ENCODE measurements at places on chromosomes 1 and 21.

GRCh38 chr1:8423692-8424538 is 106.0 kb downstream of the SLC45A1 start:
- DNase-seq: peak; percentile 78

- peak; percentile 48 for DNase-seq
Observed at GRCh38 chr1:185152187-185152767, 4.5 kb downstream of the TRMT1L start.

- DNase-seq: no peak
Observed at GRCh38 chr1:177933881-177934280, 36.0 kb downstream of the SEC16B start.

DNA sequence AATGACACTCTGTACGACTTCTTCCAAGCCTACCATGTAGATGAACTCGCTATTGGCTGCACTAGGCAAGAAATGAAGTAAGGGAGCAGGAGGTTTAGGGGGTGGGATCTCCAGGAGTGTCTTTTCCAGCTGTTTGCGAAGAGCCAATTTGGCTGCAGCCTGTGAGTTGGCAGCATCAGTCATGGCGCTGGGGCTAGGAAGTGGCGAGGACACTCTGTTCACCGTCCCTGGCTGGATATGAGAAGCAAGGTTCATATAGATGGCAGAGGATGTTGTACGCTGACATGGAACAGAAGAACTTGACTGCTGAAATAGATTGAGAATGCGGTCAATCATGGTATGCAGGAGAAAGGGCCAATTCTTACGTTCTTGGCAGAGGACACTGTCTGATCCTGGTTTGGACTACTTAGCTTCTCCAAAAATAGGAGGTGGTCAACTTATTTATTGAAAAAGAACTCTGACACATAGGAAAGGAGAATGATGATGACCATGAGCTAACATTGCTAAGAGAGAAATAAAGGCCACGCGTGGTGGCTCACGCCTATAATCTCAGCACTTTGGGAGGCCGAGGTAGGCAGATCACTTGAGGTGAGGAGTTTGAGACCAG is 41.2 kb downstream of the SLC27A3 start:
- peak; percentile 10 for DNase-seq

GRCh38 chr1:96538111-96538641 is 183.4 kb upstream of the PTBP2 start:
- peak; percentile 72 for DNase-seq

DNA sequence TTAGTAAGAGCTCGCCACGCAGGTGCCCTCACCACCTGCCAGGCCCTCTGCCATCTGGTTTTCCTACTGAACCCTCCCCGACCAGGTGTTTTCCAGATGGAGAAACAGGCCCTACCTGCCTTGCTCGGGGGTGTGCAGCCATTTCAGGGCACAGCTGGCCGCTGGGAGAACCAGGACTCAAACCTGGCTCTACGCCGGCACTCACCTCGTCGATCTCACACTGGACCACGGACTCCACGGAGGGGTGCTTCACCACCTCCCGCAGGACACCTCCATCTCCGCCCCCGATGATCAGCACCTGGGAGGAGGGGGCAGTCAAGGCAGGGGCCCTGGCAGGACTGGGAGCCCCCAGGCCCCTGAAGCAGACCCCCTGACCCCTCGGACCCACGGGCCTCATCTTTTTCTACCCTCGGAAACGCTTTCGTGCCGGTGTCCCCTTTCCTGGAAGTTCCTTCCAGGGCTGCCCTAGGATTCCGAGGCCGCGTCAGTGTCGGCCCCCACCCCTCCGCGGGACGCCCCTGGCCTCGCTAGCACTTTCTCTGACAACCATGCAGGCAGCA is 1.1 kb downstream of the SRM start:
- DNase-seq: no peak

DNA sequence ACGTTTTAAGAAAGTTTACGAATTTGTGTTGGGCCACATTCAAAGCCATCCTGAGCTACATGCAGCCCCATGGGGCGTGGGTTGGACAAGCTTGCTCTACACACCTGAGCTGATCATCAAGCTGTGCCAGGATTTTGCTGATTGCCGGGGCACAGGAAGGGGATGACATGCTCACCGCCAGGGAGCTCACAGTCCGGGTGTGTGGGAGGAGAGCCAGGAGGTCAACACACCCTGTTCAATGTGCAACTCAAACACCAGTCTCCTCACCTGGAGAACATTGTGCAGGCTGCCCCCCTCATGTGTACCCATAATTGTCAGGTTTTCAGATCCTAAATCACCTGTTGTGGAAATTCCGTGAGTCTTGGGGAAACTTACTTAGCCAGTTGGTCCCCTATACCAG is 969 bp downstream of the CYP4A11 start:
- no peak for DNase-seq

DNA sequence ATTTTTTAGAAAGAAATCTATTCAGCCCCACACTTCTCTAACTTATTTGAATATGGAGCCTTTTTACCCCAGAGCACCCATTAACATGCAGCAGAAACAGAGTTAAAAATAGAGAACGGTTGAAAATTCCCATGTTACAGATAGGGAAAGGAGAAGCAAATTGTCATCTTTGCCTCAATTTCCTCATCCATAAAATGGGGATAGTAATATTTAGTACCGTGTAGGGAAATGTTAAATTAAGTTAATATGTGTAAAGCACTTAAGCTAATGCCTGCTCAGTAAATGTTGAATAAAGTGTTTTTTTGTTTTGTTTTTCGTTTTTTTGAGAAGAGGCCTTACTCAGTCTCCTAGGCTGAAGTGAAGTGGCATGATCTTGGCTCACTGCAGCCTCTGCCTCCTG is 50.3 kb downstream of the NAV1 start:
- no peak for DNase-seq

- no peak for DNase-seq
Observed at GRCh38 chr1:10613340-10613739, 138.6 kb downstream of the PEX14 start.

DNA sequence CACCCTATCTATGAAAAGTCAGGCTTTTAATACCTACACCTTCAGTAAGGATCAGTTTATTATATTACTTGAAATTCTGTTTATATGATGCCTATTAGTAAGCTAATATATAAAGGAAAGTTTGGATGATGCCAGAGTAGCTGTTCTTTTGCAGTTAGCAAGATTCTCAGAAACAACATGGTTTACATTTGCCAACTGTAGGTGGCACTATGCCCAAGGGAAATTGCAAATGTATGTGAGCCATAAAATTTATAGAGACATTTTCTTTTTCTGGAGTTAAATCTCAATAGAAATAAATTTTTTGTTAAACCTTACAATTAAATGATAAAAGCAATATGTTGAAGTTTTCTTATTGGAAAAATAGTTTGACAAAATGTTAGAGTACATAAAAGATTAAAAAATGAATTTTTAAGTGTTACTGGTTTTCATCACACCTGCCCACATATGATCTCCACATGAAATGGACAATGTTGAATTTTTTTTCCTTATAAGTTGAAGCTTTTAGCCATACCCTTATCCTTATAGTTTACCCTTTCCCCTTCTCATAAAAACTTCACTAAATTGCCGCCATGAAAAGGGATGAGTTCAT is 32.1 kb upstream of the EPHX4 start:
- peak; percentile 55 for DNase-seq

- no peak for DNase-seq
Observed at GRCh38 chr1:230138561-230139239, 71.7 kb downstream of the GALNT2 start.

DNA sequence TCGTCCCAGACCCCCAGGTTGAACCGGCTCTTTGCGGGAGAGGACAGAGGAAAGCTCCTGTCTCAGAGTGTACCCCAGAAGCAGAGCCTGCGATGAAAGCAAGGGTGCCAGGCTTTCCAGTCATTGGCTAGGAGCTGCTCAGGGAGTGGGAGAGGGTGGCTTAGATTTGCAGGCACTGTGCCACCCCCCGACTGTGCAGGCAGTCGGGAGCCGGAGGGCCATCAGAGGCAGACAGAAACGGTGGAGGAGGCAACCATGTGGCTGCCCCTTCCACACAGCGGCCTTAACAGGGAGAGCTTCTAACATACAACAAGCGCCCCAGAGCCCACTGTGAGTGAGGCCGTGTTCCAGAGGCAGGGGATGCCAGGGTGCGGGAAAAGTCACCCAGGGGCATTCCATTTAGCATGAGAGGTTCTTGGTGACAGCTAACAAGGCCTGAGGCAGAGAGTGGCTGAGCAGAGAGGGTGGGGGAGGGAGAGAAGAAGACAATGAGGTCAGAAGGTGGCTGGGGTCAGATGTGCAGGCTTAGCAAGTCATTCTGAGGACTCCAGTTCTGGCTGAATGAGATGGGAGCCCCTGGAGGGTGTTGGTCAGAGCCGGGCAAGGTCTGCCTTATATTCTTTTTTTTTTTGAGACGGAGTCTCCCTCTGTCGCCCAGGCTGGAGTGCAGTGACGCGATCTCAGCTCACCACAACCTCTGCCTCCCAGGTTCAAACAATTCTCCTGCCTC is 9.5 kb upstream of the C1orf167 start:
- DNase-seq: no peak

DNA sequence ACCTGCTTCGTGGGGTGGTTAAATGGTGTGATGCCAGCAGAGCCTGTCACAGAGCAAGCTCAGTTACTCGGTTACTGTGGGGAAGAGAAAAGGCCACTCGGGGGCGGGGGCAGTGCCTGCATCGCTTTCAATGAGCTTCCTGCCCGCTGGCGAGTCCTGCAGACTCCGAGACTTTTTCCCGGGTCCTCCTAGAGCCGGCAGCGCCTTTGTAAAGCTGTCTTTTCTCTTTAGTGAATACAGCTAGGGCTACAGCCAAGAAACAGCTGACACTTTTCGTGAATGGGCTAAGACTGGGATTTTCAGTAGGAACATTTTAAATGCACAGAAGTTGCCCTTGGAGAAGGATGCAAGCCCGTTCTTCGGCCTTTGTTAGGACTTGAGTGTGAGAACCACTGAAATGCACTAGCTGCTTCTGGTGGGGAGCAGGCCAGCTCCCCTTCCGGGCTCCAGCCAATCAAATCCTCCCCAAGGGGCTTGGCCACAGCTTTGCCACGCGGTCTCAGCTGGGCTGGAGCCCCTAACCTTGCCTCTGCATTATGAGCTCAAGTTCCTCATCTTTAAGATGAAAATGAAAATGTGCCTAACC is 23.4 kb upstream of the EFHD2 start:
- no peak for DNase-seq

DNA sequence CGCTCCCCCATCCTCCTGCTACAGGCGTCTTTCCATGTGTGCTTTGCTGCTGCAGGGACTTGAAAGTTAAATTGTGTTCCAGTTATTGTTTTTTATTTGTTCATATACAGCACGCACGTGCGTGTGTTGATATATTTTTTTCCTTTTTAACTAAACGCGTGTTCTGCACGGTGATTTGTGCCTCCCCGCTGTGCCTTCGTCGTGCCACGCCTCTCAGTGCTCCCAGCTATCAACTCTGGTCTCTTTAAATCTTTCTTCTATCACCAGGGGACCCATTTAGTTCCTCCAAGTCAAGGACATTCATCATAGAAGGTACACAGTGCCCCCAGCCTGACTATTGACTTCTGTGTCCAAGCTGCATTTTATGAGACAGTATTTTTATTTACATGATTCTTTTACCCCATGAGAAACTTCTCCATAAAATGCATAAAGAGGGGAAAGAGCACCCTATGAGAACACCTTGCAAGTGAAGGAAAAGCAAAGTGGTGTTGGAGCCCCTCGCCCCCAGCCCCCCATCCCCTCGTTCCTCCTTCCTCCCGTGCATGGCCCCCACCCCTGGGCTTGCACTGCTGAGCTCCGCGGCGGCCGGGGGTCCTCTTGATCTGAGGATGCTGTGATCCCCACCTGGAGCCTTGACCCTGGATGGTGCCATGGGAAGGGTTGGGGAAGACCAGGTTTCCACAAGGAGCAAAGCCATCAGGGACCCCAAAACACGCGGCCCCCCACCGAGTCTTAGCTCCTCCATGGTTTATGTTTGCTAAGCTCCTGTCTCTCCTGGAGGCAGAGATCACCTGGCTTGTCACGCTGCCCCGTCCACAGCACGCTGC is 45.5 kb downstream of the KCNAB2 start:
- no peak for DNase-seq

- DNase-seq: no peak
Observed at GRCh38 chr21:29748391-29749167, 191.2 kb downstream of the GRIK1 start.

DNA sequence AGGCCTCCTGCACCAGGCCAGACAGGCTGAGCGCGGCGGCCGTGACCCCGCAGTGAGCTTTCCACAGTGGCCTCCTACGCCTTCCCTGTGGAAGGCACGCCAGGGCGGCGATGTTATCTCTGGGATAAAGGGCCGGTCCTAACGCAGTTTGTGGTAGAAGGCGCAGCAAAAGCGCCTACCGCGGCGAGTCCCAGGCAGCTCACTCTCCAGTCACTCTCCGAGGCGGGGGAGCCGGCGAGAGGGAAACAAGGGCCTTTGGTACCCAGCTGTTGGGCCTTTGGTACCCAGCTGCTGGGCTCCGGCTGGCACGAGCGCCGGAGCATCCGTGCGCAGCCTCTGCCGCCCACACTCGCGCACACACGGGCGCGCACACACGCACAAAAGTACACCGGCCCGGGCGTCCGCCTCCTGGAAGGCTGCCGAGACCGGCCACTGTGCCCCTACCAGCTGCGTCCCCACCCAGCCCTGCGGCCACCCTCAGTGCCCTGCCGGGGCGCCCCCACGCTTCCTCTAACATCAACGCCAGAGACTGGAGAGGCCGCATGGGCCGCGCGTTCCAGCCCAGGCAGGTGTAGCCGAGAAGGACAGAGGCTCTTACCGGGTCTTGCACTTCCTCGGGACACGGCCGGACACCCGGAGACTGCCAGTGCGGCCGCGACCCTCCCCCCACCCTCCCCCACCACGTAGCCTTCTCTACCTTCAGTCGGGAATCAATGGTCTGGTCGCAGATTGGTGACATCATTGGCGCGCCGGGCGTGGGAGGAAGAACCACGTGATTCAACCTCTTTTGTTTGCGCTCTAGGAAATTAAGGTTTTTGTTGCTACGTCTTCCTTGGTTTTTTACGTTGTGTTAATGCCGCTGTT is 19.5 kb upstream of the ADAR start:
- peak; percentile 94 for DNase-seq

DNA sequence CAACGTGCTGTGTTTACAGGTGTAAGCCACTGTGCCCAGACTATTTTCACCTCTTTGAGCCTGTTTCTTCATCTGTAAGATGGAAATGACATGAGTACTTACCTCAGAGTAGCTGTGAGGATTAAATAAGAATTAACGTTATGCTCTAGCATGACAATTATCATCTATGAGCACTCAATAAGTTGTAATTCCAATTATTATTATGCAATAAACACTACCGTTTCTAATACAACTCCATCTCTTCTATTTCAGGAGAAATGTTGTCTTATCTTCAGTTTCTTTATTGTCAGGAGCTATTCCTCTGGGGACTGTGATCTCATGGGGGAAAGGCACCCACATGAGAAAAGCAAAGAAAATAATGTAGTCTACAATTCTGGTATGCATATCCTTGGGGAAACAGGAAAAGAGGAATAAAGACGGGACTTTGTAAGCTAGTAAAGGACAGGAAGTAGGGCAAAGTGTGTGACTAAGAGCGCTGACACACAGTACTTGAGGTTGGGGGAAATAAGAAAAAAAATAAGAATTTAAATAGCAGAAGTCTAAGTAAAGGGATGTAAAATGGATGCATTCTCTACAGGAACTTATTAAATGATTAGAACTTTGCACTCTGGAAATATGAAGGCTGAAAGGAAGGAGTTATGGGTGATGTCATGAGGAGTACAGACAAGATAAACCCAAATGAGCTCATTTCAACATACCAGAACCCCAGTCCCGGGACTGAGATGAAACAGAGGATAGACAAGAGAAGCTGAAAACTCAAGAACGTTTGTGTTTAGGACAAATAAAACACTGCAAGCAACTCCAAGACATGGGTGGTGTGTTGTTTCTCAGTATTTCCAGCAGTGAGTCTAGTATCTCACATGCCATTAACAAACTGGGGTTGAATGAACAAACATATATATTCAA is 9.8 kb downstream of the PHC2 start:
- DNase-seq: peak; percentile 77

- DNase-seq: peak; percentile 25
Observed at GRCh38 chr1:161114556-161114955, 3.3 kb downstream of the PFDN2 start.

Data from fibroblast of skin of right biceps (primary cell).